ENCODE measurements at places on chromosomes 5 and 9.

- no peak for DNase-seq
Observed at GRCh38 chr9:98755006-98755618, 41.2 kb downstream of the ANKS6 start.

- no peak for DNase-seq
Observed at GRCh38 chr9:133752739-133753446, 14.7 kb upstream of the SARDH start.

DNA sequence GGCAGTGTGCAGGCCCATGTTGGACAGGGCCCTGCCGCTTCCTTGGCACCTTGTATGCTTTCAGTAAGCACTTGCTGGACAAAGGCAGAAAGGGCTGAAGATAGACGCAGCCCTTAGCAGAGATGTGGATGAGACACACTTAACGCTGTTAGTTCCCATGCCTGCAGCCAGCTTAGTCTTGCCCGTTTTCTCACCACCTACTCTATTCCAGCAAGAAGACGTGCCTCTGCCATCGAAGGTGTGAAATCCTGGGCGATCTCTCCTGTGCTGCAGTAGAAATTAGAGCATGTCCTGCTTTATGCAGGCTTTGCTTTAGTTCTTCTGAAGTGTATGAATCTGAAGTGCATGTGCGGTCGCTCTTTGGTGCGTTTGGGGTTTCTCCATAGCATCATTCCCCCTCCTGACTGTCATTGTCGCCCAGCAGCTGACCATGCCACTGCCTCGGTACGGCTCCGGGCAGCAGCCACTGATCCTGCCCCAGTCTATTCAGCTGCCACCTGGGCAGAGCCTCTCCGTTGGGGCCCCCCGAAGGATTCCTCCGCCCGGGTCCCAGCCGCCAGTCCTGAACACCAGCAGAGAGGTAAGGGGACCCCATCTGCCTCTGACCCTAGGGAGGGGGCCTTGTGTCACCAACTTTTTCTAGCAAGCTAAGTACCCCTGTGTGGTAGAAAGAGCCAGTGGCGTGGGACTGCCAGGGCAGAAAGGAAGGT is 11.6 kb upstream of the POMT1 start:
- DNase-seq = no peak

- DNase-seq = no peak
Observed at GRCh38 chr5:72906806-72907205, 49.0 kb upstream of the FCHO2 start.

DNA sequence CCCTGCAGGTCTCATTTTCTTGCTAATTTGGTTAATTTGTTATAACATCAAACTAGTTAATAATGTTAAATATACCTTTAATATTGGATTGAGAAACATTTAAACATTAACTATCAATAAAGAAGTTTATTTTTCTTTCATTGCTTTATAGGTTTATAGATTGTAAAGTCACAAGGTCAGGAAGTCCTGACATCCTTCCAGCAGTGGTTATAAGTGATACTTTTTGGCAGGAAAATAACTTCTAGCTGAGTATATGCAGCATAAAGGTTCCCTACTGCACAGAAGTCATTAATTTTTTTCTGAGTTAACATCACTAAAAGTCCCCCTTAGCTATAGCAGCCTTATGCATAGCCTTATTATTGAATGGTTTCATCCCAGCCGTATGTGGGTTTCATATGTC is 85.5 kb downstream of the LNPEP start:
- DNase-seq = no peak

DNA sequence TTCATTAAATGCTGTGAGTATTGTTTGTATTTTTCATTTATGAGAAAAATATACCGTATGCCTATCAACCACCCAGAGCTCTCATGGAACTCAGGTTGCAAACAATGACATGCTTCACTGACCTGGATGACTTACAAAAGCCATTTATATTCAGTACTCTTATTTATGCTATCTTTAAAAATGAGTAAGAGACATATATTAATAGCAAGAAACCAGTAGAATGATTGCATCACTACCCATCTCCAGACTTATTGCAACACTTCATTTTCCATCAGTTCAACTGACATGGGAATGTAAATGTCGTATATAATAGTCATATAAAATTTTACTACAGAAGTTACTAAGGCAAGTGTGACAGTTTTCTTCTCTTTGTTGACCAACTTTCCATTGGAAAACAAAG is 69.1 kb downstream of the OTP start:
- no peak for DNase-seq

GRCh38 chr9:129720865-129721545 is 31.8 kb downstream of the PTGES start:
- DNase-seq = no peak
